HFFc6 (cell line): ENCODE measurements at places on chromosomes 7 and 10. TPM values are rescaled to one million over a fixed set of nuclear protein-coding genes. Genes with fewer than 3 reads are reported as not detected.

IL15RA gene
- 1.00 to 3.2 TPM (median 1.4 TPM) in 3 replicates for total RNA-seq

PSD gene
- total RNA-seq, result 0.37 to 1.2 TPM (median 0.87 TPM) in 3 replicates

SDK1 gene
- total RNA-seq, result not detected in 3 replicates

STRIP2 gene
- 1.2 to 3.3 TPM (median 2.1 TPM) in 3 replicates for total RNA-seq

HOXA5 gene
- 2.2 to 3.8 TPM (median 3.2 TPM) in 3 replicates for total RNA-seq

GNAT3 gene
- not detected in 3 replicates for total RNA-seq

ATP5F1C gene
- total RNA-seq, result 291 to 313 TPM (median 304 TPM) in 3 replicates
